Thyroid gland (tissue), 4 donors: ENCODE measurements at places on chromosomes 7 and 10. TPM values are rescaled to one million over a fixed set of nuclear protein-coding genes. Genes with fewer than 3 reads are reported as not detected.

DNA sequence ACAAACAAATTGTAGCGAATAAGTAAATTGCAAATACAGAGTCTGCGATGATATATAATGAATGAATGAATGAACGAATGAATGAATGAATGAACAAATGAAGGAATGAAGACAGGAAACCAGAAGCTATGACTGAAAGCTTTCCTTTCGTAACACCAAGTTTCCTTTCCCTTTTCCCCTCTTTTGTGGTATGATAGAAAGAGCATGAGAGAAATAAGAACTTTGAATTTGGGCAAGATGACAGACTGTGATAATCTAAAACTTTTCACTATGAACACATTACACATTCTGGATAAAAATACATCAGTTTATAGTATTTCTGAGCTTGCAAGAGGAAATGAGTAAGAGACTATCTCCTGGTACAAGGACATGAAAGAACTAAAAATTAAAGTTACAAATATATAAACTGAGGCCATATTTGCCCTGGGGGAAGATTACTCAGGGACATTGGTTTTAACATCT is 8.4 kb upstream of the UCN3 start:
- no peaks in the 10 kb centered on the region for H3K36me3 ChIP-seq
- DNase-seq, result no peak
- H3K4me3 ChIP-seq, result no peak overlapping the region

- H3K27ac ChIP-seq, result no peak overlapping the region
- no peak for DNase-seq
- no peaks in the 10 kb centered on the region for H3K4me1 ChIP-seq
- H3K27me3 ChIP-seq, result no peaks in the 10 kb centered on the region
- H3K36me3 ChIP-seq, result no peaks in the 10 kb centered on the region
These were observed 64.2 kb upstream of the IL6 start for GRCh38 chr7:22662556-22663356.

DNA sequence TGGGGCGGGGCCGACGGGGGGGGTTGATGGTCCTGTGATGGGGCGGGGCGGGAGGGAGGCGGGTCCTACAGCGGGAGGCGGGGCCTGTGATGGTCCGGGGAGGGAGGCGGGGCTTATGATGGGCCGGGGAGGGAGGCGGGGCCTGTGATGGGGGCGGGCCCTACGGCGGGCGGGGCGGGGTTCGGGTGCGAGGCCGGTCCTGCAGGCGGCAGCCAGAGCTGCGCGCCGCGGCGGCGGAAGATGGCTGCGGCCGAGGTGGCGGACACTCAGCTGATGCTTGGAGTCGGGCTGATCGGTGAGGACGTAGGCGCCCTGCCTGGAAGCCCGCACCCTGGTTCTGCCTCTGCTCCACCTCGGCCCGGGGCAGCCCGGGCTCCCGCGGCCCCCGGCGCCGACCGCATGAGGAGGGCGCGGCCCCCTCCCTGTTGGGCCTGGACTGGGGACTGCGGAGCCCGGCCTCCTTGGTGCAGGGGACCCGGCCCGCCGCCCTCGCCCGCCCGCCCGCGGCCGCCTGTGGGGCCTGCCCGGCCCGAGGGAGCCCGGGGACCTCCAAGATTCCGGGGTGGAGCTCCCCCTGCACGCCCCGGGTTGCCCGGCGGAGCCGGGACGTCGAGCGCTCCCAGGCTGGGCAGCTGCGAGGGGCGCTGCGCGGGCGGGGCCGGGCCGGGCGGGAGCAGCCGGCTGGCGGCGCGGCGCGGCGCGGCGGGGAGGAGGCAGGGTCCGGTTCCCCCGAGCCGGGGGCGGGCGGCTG is at the start of gene DENND10:
Gene DENND10, plus strand, starts transcription at position 211 of the 751 bp plus-strand sequence. Its CDS starts 30 bp downstream, at position 241.
- DNase-seq, result peak; percentile 70
- peak within 1 kb of the TSS; percentile 79 for H3K27ac ChIP-seq
- H3K36me3 ChIP-seq, result no peaks in the 10 kb centered on the region
- H3K4me1 ChIP-seq, result peaks cover 7% of the 10 kb centered on the region
- H3K4me3 ChIP-seq, result peak within 1 kb of the TSS; percentile 85

DNA sequence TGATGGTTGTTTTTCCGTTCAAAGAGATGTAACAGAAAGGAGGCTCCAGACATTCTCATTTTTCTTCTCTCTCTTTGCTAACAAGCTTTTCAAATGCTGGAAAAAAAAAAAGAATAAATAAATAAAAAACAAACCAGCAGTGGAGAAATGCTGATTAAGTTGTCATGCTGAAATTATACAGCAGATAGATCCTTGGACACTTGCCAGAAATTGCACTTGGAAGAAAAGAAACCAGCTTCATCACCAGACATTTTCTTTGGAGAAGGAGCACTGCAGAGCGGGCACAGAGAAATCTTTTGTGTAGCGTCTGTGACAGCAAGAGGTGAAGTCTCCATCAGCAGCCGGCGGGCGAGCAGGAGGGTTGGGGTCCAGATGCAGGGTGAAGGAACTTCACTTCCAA is 55.8 kb downstream of the CLRN3 start:
- H3K36me3 ChIP-seq, result no peaks in the 10 kb centered on the region
- no peak overlapping the region for H3K27ac ChIP-seq
- H3K4me1 ChIP-seq, result peaks cover 16% of the 10 kb centered on the region
- DNase-seq, result no peak
- H3K4me3 ChIP-seq, result no peak overlapping the region
- no peaks in the 10 kb centered on the region for H3K27me3 ChIP-seq

GRCh38 chr7:45921699-45922519 is 837 bp upstream of the IGFBP3 start:
- no peaks in the 10 kb centered on the region for H3K36me3 ChIP-seq
- no peak overlapping the region for H3K4me3 ChIP-seq
- peaks cover 14% of the 10 kb centered on the region for H3K4me1 ChIP-seq

GRCh38 chr10:32972929-32973328 is 14.9 kb upstream of the ITGB1 start:
- no peak overlapping the region for H3K4me3 ChIP-seq
- H3K27ac ChIP-seq, result no peak overlapping the region
- H3K4me1 ChIP-seq, result peaks cover 14% of the 10 kb centered on the region
- H3K36me3 ChIP-seq, result no peaks in the 10 kb centered on the region

DNA sequence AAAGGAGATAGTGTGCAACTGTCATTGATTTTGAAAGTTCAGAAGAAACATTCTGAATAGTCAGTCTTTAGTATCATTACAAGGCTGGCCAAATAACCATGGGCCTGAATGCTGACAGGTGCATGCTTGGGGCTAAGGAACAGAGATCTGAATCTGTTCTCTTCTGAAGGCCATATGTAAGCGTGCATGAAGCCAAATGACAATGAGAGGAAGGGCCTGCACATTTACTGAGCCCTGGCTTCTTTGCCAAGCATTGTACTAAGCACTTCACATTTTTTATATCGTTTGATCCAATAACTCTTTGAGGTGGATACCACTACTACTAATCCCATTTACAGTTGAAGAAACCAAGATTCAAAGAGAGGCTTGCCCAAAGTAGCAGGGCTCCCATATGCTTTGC is 22.5 kb upstream of the TIAL1 start:
- no peaks in the 10 kb centered on the region for H3K36me3 ChIP-seq
- H3K27me3 ChIP-seq, result no peaks in the 10 kb centered on the region
- H3K4me3 ChIP-seq, result no peak overlapping the region
- H3K27ac ChIP-seq, result no peak overlapping the region
- no peak for DNase-seq

DNA sequence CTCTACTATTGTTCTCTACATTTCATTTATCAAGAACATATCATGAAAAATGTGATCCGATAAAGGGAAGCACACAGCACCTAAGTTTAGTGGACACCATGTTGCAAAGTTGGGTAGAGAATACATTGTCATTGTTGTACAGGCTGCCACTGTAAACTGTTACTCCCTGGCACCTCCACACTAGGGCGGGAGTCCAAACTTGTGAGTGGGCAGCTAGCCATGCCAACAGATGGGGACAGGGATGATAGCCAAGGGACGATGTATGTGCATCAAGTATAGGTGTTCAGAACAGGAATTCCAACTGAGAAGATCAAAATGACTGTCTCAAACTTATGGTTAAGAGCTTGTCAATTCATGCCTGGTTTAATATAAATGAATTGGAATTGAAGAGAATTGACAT is 31.1 kb upstream of the COMMD3 start:
- H3K4me1 ChIP-seq, result no peaks in the 10 kb centered on the region
- DNase-seq, result no peak
- H3K27ac ChIP-seq, result no peak overlapping the region
- no peak overlapping the region for H3K4me3 ChIP-seq
- no peaks in the 10 kb centered on the region for H3K27me3 ChIP-seq

DNA sequence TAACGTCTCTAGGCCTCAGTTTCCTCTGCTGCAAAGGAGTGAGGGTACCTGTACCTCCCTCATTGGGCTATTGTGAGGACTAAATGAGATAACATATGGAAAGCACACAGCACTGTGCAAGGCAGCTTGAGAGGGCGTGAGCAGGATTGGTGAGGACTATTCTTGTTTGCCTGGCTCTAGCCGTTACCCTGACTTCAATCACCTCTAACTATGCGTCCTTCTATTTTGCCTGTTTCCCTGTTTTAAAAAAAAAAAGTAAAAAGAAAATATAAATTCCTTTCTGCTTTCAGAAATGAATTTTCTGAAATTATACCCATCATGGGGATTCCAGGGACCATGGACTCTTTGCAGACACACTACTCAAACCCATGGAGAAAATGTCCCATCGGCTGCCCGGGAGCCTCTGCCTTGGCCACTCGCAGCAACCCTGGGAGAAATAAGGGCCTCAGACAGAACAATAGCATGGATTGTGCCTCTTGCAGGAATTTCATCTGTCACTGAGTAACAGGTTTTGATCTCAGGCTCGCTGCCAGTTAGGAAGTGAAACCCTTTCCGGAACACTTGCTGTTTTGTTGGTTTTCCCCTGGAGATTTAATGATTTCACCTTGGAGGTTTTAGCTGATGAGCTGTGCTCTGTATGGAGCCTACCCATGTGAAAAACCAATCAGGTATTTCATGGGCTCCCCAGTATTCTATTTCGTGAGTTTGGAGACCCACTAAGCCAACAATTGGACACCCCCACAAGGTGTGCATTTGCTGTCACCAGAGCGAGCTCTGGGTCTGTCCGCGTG is 55.6 kb downstream of the STEAP1B start:
- no peak overlapping the region for H3K27ac ChIP-seq
- H3K4me1 ChIP-seq, result peaks cover 15% of the 10 kb centered on the region
- no peaks in the 10 kb centered on the region for H3K36me3 ChIP-seq
- H3K4me3 ChIP-seq, result no peak overlapping the region
- DNase-seq, result peak; percentile 59
- H3K27me3 ChIP-seq, result no peaks in the 10 kb centered on the region

DNA sequence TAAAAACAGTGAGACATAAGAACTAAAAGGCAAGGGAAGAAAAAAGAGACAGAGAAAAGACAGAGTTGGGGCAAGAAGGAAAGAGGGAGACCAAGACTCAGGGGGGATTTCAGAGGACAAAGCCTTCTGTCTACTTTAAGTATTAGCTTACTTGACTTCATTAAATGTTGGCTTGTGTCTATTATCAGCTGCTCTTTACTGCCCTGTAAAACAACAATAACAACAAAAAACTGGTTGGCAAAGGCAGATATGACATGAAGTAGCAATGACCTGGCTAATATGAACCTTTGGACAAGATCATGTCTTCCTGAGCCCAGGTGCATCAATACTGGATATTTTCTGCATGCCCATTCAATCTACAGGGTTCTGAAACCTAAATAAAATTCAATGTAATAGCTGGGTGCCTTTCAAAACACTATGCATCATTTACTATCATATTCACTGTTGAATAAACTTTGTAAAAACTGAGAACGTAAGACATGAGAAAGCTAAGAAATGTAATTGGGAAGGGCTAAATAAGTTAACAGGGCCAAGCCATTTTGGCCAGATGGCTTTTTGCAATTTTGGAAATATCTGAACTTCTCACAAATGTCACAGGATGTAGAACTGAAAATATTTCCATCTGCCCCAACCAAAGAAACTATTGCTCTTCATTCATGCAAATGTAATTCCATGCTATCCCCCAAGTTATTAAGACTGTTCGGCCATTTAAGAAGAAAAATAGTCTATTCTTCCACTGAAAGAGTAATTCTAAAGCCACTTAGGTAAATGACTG is 49.4 kb downstream of the LRRN3 start:
- no peak overlapping the region for H3K27ac ChIP-seq
- no peaks in the 10 kb centered on the region for H3K36me3 ChIP-seq
- H3K4me1 ChIP-seq, result peaks cover 9% of the 10 kb centered on the region
- DNase-seq, result no peak

DNA sequence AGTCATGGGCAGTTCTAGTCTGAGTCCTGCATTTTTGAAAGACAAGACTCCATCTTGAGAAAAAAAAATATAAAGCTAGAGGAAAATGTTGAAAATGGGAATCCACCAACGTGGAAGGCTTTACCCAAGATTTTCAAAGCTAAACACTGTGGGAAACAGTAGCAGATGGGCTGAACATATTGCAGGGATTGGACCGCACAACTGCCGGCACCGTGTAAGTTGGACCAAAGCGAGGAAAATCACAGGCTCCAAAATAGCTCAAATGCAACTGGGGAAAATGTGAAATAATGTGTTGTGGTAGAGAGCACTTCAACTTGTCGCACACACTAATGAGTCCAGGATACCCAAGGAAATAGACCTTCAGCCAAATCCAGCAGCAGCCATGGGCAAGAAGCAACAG is 26.4 kb upstream of the ADRB1 start:
- no peaks in the 10 kb centered on the region for H3K4me1 ChIP-seq
- no peak overlapping the region for H3K27ac ChIP-seq
- DNase-seq, result no peak
- H3K4me3 ChIP-seq, result no peak overlapping the region
- H3K27me3 ChIP-seq, result no peaks in the 10 kb centered on the region

DNA sequence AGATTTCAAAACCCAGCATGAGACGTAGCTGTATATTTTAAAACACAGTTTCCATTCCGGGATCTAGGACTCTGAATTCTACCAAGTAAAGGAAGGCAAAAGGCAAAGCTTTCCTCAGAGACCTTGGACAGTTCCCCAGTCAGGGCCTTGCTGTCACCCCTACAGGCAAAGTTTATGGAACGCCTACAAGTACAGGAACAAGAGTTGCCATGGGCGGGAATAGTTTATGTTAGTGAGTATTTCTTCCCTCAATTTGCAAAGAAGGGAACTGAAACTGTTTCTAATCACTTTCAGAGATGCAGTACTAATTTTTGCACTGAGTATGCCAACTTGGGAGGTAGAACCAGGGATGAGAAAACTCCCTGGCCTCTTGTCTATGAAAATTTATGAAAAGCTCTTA is 68.2 kb upstream of the LRGUK start:
- DNase-seq, result no peak
- no peaks in the 10 kb centered on the region for H3K36me3 ChIP-seq
- no peak overlapping the region for H3K4me3 ChIP-seq

GPNMB gene
- total RNA-seq, result 76.1 TPM

OR2A42 gene
- total RNA-seq, result 0.40 TPM

FASTK gene
- 74.1 TPM for total RNA-seq

MYH16 gene
- not detected for total RNA-seq

TMEM130 gene
- total RNA-seq, result not detected

ARHGAP22 gene
- total RNA-seq, result 29.5 TPM

SLC13A1 gene
- not detected for total RNA-seq

HYAL4 gene
- total RNA-seq, result not detected

LDB3 gene
- total RNA-seq, result 1.5 TPM
